ENCODE measurements at places on chromosomes 13 and 19.

- DNase-seq = peak; percentile 43
These were observed 169.2 kb upstream of the TSHZ3 start for GRCh38 chr19:31518216-31519020.

GRCh38 chr13:33919120-33919519 lies 101.2 kb downstream of the RFC3 start:
- DNase-seq = no peak

DNA sequence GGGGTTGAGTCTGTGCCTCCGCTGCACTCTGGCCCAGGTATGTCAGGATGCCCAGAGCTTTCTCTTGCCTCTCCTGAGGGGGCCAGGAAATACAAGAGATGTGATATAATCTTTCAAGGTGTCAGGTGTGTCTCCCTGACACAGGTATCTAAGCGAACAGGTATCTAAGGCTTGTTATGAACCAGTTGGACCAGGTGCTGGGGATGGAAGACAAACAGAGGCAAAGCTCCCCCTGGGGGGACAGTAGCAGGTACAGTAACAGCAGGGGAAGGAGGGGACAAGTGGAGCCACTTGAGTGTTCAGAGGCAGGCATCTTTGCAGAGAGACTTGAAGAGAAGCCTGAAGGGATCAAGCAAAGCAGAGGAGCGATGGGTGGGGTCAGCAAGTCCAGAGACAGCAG lies 2.6 kb downstream of the LENG1 start:
- no peak for DNase-seq

- no peak for DNase-seq
These were observed 37.5 kb upstream of the TM9SF2 start for GRCh38 chr13:99463646-99464397.

DNA sequence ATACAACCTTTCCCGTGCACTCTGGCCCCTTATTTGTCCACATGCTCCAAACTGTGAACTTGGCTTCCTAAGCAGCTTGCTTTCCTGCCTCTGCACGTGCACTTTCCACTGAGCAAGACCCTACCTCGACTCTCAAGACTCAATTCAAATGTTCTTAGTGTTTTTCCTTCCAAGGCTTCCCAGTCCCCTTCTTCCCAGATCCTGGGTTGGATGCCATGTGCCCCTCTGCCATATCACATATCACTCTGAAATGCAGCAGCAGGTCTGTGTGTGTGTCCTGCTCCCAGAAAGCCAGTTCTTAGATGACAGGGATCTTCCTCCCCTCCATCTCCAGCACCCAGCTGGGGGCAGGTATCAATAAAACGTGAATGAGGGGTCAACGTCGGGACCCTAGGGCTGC lies 3.0 kb downstream of the ZNF557 start:
- DNase-seq = no peak

DNA sequence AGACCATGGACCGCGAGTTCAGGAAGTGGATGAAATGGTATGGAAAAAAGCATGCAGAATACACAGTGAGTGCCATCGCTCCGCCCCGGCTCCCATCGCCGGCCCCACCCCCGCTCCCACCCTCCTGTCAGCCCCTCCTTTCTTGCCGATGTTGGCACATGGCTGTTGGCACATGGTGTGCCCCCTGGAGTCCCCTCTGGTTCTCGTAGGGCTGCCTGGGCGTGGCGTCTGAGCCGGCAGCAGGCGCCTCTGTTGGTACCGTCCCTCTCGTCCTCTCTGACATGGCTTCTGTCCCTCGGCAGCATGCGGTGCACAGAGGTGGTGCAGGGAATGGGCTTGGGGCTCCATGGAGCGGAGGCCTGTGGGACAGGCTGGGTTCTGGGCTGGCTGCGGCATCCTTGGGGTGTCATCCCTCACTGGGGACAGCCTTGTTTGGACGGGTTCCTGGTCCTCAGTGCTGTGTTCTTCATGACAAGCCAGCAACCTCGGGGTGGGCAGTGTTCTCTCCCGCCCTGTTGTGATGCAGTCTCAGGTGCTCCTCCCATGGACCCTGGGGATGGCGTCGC lies 30.9 kb downstream of the DOT1L start:
- no peak for DNase-seq

DNA sequence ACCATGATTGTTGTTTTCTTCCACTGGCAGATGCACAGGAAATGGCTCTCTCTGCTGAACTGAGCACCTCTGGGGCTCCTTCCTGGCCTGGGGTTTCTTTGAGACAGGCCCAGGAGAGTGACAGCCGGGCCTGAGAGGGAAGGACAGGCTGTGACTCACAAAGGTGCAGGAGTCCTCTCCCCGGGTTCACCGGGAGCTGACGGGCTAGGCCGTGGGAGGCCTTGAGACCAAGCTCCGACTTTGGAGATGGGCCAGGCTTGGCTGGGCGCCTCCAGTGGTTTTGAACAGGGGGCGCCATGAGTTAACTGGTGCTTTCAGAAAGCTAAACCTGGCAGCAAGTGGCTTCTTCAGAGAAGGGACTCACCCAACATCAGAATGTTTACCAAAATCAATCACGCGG lies 143.4 kb downstream of the URI1 start:
- DNase-seq = no peak

DNA sequence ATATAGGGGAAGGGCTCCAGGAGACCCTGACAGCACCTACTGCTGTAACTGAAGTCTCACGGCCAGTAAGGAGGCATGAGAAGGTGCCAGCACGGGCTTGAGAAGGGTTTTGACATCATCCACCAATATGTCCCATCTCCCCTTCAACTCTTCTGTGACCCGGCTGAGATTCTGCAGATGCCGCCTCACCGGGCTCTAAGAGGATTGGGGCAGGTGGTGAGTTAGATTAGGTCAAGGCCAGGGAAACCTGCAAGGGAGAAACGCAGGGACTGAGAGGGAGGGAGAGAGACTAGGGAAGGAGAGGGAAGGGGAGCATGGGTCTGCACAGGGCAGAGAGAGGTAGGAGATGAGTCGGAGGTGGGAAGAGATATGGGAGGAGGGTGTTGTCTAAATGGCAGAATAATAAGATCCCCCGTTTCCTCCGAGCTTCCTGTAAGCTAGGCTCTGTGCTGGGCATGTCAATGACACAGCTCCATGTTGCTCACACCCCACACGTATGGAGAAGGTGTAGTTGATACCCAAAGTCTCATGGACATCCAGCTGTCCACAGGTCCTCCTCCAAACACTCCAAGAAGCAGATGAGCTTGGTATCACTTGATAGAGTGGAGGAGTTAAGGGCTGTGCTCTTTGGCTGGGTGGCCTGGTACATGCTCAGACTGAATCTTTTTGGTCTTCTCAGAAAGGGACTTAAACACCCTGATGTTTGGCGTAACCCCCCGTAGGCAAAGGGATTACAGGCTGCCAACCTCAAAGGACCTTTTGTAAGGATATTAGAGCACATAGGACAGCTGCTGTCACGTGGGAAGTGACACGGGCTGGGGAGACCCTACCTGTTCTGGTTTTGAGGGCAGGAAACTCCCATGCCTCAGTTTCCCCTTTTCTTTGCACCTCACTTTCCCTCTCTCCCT lies 6.1 kb downstream of the TPRX1 start:
- DNase-seq = no peak

GRCh38 chr13:97879646-97880310 lies 73.7 kb upstream of the IPO5 start:
- DNase-seq = no peak

- peak; percentile 37 for DNase-seq
These were observed 14.1 kb upstream of the PRKD2 start for GRCh38 chr19:46731007-46731501.

DNA sequence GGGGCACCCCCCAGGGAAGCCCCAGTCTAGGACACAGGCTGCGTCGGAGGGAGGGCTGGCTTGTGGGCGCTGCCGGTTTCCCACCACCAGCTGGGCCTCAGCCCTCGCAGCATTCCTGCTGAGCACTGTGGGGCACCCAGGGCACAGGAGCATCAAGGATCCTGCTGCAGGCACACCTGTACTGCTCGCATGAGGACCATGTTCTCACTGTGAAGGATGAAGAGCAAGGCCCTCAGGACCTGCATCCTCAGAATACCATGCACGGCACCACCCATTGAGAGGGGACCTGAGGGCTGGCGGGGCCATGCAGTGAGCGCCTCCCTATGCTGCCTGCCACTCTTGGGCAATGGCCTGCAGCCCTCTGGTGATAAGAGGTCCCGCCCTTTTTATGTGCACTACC lies 31.4 kb downstream of the TUBA3C start:
- no peak for DNase-seq

DNA sequence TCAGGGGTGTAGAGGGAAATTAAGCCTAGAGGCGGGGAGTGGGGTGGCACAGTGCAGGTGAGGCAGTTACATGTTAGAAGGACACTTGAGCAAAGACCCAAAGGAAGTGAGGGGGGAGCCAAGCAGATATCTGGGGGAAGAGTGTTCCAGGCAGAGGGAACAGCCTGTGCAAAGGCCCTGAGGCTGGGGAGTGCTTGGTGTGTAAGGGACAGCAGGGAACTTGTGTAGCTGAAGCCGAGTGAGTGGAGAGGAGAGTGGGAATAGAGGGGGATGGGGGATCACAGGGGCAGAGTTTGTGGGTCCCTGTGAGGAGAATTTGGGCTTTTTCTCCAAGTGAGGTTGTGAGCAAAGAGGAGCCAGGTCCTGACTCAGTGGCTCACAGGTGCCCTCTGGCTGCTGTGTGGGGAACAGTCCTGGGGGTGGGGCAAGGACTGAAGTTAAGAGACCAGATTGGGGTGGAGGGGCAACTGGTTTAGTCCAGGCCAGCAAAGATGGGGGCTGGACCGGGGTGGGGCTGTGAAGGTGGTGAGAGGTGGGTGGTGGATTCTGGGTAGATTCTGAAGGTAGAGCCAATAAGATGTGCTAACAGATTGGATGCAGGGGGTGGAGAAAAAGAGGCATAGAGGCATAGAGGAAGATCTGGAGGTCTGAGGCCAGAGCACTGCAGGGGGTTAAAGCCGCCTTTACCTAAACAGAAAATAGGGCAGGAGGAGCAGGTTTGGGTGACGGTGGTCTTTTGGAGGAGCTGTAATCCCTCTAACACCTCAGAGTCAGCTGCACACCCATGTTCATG lies 75.3 kb downstream of the CACNA1A start:
- DNase-seq = peak; percentile 43

- DNase-seq = no peak
These were observed 261.6 kb downstream of the SLITRK1 start for GRCh38 chr13:83620530-83621220.

DNA sequence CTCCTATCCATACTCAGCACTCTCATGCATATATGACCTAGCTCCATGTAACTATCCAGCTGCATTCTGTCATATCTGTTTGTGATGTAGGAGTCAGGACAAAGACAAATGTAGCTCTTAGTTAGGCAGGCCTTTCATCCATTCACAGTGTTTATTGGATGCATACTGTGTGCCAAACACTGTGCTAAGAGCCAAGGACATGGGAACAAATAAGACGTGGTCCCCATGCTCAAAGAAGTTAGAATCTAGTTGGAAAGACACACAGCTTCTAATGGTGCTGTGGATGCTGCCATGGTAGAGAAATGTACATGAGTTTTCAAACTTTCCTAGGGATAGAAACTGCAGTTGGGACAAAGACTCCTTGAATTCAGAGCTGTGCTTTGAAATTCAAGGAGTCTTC lies 31.7 kb upstream of the IL17D start:
- no peak for DNase-seq

- no peak for DNase-seq
These were observed 8.3 kb downstream of the FPR1 start for GRCh38 chr19:51743405-51743804.

Measured in trophoblast cell (in vitro differentiated cells and primary cell).